ENCODE measurements at places on chromosomes 7 and 10.
A peak's percentile ranks its signal among the peaks of the same experiment; 100 is the strongest.

DNA sequence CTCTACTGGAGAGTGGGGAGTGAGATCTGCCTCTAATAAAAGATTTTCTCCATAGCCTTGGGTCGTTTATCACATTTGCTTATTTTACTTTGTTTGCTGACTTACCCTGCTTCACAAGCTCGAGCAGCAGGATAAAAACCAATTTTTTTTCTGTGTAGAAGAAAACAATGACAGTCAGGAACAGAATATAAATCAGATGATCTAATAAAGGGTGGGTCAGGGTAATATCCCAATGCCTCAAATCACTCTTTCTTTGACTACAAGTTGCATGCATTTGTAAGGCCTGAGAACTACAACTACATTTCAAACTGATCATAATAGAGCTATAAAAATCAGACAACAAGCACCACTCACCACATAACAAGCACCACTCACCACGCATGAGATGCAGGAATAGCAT, 174.4 kb upstream of the ADARB2 start:
- DNase-seq: no peak

GRCh38 chr10:110241841-110242240, 34.4 kb downstream of the MXI1 start:
- DNase-seq: no peak

- no peak for DNase-seq
Measured at GRCh38 chr10:95798096-95798855, 42.3 kb downstream of the ENTPD1 start.

DNA sequence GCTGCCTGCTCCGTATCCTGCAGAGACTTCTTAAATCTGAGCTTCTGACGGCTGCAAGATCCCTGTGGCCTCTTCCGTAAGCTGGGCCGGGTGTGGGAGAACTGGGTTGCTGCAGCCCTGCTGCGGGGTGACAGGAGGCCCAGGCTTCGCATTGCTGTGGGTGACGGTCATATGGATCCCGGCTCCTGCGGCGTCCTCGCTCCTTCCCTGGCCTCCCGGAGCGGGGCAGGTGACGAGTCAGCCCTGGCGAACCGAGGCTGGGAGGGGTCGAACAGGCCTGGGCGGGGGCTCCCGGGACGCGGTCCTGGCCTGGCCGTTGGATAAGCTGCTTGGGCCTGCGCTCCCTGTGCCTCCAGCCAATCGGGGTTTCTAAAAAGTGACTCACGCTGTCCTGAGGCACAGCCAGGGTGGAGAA, 7.8 kb upstream of the UBE2D1 start:
- no peak for DNase-seq

GRCh38 chr10:12077580-12078180, 8.9 kb downstream of the DHTKD1 start:
- peak; percentile 26 for DNase-seq

DNA sequence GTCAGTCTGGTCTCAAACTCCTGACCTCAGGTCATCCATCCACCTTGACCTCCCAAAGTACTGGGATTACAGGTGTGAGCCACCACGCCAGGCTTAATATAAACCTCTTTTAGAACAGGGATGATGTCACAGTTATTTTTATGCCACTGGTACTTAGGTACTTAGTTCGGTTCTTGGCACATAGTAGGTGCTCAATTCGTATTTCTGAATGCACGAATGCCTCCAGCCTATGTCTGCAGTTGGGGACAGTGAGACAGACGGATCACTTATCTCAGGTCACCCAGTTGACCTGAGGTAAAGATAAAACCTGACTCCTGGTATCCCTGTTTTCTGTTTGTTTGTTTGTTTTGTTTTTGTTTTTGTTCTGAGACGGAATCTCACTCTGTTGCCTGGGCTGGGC, 6.1 kb upstream of the NAT16 start:
- DNase-seq: no peak

- DNase-seq: no peak
Measured at GRCh38 chr7:74275401-74275881, 13.8 kb upstream of the CLIP2 start.

DNA sequence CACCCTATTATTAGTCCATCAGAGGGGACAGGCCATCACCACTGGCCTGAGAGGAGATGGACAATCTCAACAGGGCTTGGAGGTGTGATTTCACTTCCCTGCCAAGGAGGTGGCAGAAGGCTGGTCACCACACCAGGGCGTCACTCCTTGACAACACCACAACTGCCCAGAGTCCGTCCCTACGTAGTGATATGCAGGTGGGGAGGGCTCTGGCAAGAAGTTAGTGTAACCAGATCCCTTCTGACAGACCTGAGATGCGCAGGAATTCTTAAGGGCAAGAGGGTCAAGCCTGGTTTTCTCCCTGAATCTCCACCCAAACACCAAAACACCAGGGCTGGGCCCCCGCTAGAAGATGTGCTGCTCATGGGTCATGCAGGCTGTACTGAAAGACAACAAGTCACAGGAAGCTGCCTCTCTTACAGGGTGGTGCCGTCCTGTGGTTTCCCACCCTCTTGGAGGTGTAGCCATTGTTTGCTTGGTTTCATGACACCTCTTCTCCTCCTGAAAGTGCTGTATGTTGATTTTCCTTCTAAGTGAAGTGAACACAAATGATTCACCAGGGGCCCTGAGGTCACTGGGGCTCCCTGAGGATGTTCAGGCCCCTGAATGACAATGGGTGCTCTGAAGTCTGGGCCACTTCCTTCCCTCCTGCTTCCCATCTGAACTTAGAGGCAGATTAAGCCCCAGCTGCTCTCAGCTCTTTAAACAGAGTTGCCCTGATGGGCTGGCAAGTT, 27.1 kb downstream of the ATXN7L1 start:
- peak; percentile 56 for DNase-seq

- DNase-seq: no peak
Measured at GRCh38 chr7:143280566-143280965, 4.2 kb upstream of the TMEM139 start.

- no peak for DNase-seq
Measured at GRCh38 chr7:55172161-55172560, 153.3 kb downstream of the EGFR start.

- DNase-seq: no peak
Measured at GRCh38 chr7:105016068-105016708, 2.2 kb downstream of the KMT2E start.
